ENCODE measurements at places on chromosomes 13 and 19.

DNA sequence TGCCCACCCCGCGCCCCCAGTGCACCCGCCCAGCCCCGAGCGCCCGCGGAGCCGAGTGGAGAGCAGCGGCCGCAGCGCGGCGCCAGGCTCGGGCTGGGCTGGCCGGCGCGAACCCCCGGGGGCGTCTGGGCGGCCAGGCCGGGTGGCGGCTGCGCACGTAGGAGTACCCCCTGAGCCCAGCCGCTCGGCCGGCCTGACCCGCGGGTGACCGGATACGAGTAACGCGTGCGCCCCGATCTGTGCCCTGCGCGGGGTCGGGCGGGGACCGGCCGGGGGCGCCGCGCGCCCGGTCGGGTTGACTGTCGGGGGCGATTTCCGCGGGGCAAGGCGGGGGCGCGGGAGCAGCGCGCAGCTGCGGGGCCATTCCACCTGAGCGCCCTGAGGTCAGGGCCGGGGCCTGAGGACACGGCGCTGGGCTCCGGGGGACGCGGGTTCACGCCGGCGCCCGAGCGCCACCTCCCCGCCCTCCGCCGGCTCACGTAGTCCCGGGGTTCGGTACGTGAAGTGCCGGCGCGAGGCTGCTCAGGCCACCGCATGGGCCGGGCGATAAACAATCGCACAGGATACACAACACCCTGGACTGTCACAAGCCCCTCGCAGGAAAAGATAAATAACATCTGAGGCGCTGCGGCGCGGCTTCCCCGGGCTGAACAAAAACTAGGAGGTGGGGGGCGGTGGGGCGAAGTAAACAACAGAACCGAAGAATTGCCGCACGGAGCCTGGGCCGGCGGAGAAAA lies 37.6 kb upstream of the FLT1 start:
- DNase-seq = no peak

DNA sequence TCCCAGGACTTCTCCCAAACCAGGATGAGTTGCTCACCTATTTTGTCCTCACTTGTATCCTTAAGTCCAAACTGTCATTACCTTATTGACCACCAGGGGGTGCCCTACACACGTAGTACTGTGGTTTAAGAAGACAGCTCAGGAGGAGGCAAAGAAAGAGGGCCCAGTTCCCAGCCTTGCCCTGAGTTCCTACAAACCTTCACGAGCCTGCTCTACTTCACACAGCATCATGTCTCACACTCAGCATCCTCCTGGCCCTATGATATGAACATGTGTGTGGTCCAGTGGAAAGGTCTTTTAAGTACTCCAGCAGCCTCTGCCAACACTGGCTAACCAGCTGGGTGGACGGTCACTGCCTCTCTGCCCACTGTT lies 8.1 kb upstream of the ZNF784 start:
- DNase-seq = no peak

DNA sequence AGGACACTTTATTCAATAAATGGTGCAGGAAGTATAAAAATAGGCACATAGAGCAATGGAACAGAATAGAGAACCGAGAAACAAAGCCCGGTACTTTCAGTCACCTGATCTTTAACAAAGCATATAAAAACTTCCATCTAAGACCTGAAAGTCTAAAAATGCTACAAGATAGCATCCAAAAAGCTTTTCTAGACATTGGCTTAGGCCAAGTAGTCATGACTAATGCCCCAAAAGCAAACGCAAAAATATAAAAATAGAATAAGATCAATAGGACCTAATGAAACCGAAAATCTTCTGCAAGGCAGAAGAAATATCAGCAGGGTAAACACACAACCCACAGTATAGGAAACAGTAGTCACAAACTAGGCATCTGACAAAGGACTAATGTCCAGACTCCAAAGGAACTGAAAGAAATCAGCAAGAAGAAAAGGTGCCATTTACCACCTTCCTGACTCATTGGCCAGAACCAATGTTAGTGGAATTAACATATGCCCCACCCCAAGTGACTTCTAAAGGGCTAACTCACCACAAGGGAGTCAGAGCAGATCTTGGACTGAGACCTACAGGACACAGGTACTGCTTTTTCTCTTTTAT lies 40.8 kb upstream of the CEACAM21 start:
- no peak for DNase-seq

GRCh38 chr13:46288570-46289259 lies 77.0 kb downstream of the LRRC63 start:
- DNase-seq = no peak

DNA sequence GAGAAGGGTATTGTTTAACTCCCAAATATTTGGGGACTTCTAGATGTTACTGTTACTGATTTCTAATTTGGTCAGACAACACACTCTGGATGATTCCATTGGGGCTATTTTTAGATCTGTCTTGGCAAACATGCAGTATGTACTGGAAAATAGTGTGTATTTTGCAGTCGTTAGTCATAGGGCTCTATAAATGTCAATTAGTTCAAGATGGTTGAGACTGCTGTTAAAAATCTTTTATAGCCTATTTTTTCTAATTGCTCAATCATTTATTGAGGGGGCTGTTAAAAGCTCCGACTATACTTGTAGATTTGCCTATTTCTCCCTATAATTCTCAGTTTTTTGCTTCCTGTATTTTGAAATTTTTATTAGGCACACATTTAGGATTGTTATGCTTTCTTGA lies 31.4 kb downstream of the PPP5C start:
- no peak for DNase-seq

DNA sequence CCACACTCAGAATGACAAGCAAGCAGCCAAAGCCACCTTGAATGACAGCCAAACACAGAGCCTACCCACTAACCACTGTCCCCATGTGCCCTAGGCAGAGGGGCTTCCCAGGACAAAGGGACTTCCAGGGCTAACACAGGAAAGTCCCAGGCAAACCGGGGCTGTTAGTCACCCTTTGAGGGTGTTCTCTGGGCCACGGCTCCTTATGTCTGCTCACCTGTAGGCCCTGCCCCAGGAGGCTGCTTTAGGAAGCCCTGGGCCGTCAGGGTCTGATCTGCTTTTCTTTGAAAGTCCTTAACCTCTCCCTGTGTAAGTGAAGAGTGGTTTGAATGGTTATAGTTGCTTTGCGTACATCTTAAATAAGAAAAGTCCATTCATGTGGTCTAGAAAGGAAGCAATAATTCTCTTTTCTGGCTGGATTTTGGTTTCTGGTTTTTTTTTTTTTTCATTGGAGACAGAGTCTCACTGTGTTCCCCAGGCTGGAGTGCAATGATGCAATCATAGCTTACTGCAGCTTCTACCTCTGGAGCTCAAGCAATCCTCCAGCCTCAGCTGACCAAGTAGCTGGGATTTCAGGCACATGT lies 161.4 kb downstream of the EFNB2 start:
- DNase-seq = no peak

- DNase-seq = no peak
Measured at GRCh38 chr13:73168953-73169401, 110.2 kb downstream of the KLF5 start.

GRCh38 chr13:72788831-72789230 lies 6.9 kb downstream of the PIBF1 start:
- no peak for DNase-seq

DNA sequence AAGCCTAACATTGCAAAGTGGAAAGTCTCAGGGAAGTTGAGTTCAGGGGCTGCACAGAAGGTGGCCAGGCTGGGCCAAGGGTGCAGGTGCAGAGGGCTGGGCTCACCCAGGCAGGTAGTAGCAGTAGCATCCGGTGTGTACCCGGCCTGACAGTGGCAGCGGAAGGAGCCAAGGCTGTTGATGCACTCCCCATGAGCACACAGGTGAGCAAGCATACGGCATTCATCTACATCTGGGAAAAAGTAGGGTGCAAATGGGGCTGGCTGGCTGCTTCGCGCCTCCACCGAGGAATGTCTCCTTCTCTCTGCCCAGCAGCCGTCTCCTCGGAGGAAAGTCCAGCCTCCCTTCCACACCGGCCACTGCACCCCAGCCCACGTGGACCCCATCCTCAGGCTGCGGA lies 30.6 kb downstream of the CCL25 start:
- DNase-seq = no peak

- DNase-seq = no peak
Measured at GRCh38 chr19:44740351-44740824, 8.1 kb upstream of the BCL3 start.

- no peak for DNase-seq
Measured at GRCh38 chr19:35013041-35013819, 13.1 kb downstream of the GRAMD1A start.

GRCh38 chr13:110914081-110914330 lies 863 bp downstream of the ANKRD10 start:
- no peak for DNase-seq

DNA sequence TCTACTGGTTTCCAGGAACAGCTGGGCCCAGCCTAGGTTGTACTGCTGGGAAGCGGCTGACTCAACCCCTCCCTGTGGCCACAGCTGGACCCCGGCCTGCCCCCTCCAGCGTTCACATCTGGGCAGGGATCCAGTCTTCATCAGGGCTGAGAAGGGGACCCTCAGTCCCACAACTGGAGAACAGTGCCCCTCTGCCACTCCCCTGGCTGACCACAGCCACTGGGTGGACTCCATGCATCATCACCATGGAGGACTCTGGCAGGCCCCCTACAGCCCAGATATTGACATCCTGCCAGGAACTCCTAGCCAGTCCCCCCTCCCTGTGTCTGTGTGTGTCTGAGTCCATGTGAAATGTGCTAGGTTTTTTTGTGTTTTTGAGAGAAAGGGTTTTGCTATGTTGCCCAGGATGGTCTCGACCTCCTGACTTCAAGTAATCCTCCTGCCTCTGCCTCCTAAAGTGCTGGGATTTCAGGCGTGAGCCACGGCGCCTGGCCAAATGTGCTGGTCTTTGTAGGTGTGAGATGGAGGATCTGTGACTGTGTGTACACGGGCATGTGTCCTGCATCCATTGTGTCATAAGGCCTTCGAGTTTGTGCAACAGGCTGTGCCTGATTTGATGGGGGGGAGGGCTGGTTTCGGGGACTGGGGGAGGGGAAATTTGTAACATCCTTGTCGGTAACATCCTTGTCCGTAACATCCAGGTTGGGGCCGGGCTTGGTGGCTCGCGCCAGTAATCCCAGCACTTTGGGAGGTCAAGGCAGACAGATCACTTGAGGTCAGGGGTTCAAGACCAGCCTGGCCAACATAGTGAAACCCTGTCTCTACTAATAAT lies 4.0 kb upstream of the HOOK2 start:
- no peak for DNase-seq

DNA sequence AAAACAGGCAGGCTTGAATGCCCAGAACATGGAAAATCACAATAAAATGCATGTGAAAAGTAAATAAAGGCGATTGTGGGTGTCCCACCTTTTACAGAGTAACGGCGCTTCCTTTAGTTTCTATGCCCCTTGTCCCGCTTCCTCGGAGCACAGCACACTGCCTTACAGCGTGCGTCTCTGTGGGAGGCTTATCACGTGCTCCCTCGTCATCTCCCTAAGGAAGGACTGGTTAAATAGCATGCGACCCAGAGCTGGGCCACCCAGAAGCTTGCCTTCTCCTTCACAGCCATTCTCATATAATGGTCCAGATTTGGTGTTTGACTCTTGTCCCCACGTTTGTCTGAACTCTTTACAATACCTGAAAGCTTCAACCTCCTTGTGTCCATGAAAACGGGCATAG lies 56.6 kb downstream of the LIG4 start:
- no peak for DNase-seq

- DNase-seq = no peak
Measured at GRCh38 chr19:43618921-43619261, 538 bp downstream of the ZNF428 start.

DNA sequence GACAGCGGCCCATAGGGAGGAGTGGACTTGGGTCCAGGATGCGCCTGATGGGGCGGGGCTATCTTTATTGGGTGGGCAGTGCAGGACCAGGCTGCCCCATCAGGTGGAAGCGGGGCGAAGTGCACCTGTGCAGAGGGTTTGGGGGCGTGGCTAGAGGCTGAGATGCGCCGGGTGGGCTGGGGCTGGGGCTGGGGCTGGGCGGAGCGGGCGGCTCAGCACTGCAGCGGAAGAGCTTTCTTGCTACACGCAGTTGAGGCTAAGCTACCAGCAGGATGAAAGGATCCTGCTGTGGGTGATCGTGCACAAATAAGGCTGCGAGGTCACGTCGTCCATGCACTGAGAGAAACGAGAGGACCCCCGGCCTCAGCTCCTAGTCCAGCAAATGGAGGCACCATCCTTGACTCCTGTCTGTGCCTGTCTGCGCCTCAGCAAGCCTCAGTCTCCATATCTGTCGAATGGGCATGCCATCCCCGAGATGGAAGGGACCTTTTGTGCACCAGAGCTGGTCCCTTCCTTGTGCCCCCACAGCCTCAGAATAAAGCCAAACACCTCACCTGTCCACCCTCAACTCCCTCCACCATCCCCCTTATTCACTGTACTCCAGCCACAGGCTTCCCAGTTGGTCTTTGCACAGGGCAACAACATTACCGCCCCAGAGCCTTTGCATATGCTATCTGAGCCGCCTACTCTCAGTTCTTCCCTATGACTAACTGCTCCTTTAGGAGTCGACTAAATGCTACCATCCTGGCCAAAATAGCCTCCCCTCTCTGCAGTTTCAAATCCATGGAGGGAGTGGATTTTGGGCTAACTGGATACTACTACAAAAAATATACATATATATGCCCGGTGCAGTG lies 21.0 kb upstream of the HOMER3 start:
- DNase-seq = no peak

DNA sequence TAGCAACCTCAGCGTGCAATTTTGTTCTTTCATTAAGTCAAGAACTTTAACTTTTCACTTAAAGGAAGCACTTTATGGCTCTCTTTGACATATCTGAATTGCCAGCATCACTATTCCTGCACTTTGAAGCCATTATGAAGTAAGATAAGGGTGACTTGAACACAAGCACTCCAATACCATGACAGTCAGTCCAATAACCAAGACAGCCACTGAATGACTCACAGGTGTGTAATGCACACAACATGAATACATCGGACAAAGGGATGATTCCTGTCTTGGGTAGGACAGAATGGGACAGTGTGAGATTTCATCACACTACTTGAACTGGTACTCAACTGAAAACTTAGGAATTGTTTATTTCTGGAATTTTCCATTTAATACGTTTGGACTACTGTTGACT lies 233.7 kb upstream of the IPO5 start:
- DNase-seq = no peak

GRCh38 chr13:23953860-23954512 lies 56.7 kb upstream of the C1QTNF9B start:
- DNase-seq = no peak

- DNase-seq = no peak
Measured at GRCh38 chr13:23496255-23496654, 62.8 kb upstream of the SACS start.

GRCh38 chr19:14545716-14546082 lies 16.3 kb downstream of the TECR start:
- DNase-seq = no peak

- DNase-seq = no peak
Measured at GRCh38 chr13:66429156-66429555, 801.0 kb downstream of the PCDH9 start.

DNA sequence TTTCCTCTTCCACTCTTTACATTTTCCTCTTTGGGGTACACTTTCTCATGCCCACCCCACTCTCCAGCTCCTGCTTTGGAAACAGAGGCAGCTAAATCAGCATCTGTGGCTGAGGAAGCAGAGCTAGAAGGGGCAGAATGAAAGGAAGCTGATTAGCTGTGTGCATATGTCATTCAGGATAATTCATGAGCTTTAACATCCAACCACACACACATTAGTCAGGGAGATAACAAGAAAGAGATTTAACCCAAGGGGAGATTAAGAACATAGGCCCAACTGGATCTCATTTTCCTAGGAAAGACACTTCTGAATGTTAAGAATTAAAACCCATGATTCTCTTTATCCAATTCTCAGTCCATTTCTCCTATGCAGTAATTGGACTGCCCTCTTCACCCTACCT lies 405.5 kb downstream of the TBC1D4 start:
- no peak for DNase-seq

GRCh38 chr13:32381539-32381938 lies 46.4 kb downstream of the N4BP2L1 start:
- no peak for DNase-seq

All from cortex of kidney (tissue), 1 donor.